Iris pigment epithelial cell (primary cell): ENCODE measurements at places on chromosomes 3 and 15.

DNA sequence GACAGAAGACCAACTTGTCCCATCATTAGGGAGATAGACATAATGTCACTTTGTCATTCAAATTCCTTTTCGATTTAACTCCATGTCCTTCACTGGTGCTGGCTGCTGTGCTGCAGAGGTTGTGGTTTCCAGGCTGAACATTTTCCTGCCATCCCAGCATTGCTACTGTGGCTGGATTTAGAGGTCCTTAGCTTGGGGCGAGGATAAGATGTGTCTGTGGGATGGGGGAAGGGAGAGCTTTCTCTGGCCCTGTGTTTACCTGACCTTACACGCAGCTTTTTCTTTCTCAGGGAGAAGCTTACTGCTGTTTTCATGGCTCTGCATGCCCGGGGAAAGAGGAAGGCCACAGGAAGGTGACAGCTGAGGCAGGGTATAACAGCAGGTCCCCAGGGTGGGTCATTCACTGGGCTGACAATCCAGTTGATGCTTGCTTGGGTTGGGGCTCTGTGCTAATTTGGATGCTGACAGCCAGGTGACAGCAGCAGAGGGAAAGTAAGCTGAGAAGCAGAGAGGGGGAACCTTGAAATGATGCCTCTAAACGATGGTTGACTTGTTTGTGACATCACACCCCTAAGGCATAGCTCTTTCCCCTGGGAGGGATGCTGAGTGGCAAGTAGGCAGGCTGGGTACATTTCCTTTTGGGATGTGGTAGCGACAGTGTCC is 326.9 kb upstream of the CTNNB1 start:
- no peak for DNase-seq

DNA sequence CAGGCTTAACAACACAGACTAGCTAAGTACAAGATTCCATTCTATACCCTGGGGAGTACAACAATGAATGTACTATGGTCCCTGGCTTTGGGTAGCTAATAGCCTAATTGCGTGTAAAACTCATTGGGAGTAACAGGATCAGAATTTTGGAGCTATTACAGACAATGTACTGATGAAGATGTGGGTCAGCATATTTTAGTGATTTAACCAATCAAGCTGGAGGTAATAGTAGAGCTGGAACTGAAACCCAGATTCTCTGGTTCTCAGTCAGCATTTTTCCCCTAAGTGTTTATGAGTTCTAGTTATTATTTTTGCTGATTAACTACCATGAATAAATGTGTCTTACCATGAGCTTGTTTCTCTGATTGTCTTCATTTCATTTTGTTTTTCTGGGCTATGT is 578.7 kb downstream of the NLGN1 start:
- DNase-seq, result no peak

DNA sequence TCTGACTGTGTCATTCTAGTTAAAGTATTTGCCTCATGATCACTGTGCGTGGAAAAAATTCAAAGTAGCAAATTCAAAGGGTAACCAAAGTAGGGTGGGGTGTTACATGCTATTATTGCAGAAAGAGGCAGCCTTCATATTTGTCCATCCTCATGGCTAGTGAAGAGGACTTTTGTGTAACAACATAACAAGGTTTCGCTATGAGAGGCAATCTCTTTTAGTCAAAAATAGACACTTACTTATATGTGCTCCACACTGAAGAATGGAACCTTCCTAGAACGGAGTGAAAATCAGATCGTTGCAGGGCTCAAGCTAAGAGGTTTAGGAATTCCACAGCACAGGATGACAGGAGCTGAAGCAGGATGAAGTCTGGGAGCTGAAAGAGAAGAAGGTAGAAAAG is 345.1 kb upstream of the CBLB start:
- DNase-seq, result no peak

DNA sequence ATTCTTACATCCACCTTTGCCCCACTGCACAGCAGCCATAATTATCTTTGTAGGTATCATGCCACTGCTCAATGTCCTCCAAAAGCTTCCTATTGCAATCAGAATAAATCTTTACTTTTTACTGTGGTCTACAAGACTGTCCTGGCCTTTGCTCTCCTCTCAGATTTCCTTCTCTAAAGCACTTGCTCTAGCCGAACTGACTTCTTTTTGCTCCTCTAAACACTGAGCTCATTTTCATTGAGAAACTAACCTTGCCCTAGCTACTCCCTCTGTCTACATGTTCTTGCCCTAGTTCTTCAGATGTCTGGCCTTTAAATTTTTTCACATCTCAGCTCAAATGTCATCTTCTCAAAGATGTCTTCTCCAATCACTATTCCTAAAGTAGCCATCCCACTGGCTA is 342.8 kb downstream of the TBC1D5 start:
- no peak for DNase-seq

- DNase-seq, result no peak
Observed at GRCh38 chr15:82317091-82317489, 32.2 kb downstream of the GOLGA6L10 start.
